ENCODE measurements at places on chromosomes 2 and 18.

DNA sequence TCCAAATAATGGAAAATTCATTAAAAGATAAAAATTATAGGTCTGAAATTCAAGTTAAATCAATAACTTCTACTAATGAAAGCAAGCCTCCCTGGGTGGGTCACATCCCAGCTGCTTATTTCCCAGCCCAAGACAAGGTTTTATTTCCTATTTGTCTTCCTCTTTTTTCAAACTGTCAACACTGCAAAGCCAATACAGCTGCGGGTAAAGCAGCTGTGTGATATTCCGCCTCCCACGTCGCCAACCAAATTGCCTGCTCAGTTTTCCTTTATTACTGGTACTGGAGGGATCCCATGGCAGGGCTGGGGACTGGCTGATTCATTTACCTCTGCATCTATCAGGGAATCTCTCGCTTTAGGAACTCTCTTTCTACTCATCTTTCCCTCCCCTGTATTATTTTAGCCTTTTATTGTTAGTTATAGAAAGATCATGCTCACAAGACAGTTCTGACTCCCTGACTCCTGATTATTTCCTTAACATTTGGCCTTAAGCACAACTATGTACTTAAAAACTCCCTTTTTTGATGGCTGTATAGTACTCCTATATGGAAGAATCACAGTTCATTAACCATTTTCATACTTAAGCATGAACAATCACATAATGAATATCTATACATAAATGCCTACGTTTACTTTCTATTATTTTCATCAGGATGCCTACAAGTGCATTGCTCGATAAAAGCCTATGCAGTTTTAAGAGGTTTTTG is 253.1 kb downstream of the CDCA7 start:
- no peak for DNase-seq

- DNase-seq = no peak
Measured at GRCh38 chr2:240732911-240733622, 41.4 kb downstream of the AQP12A start.

DNA sequence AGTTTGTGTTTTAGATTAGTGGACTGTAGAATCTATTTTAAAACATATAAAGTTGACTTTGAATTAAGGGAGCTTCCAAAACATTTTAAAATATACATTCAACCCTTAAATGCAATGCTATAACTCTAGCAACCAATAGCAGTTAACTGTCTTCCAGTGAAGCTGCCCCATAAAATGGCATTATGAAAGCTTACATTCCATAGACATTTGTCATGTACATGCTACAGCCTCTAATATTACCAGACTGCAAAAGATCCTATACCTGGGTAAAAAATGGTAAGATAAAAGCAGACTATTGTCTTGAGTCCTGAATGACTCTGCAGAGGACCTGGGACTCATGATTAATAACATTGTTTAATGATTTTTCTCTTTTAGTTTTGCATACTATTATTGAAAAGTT is 489.4 kb downstream of the LRP1B start:
- no peak for DNase-seq

- peak; percentile 1 for DNase-seq
Measured at GRCh38 chr2:14693874-14694273, 61.4 kb downstream of the LRATD1 start.

DNA sequence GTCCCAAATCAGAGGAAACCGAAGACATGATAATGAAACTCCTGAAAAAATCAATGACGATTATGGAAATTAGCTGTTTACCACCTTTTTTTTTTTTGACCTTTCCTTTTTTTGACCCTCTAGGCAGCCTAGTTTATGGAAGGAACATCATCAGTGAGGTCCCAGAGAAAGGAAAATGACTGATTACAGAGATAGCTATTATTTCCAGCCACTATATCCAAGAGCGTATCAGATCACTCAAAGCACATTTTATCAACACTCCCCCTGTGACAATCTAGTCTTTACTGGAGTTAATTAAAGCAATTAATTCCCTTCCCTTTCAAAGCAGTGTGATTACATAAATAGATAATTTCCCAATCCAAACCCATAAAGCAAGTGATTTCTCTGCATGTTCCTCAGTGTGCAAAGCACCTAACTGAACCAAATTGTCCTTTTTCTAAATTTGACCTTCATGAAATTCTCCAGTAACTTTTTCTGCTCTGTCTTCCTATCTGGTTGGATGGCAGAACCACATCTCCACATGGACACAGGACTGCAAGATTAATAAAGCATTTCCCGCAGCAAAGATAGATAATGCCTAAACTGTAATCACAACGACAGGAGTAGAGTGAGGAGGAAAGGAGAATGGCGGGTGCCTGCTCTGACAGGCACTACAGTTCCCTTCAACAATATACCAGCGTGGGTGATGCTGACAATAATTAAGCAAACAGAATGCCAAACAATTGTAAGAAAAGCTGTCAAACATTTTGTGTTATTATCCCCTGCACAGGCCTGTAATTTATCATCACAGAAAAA is 194.4 kb downstream of the SLC8A1 start:
- DNase-seq = no peak

DNA sequence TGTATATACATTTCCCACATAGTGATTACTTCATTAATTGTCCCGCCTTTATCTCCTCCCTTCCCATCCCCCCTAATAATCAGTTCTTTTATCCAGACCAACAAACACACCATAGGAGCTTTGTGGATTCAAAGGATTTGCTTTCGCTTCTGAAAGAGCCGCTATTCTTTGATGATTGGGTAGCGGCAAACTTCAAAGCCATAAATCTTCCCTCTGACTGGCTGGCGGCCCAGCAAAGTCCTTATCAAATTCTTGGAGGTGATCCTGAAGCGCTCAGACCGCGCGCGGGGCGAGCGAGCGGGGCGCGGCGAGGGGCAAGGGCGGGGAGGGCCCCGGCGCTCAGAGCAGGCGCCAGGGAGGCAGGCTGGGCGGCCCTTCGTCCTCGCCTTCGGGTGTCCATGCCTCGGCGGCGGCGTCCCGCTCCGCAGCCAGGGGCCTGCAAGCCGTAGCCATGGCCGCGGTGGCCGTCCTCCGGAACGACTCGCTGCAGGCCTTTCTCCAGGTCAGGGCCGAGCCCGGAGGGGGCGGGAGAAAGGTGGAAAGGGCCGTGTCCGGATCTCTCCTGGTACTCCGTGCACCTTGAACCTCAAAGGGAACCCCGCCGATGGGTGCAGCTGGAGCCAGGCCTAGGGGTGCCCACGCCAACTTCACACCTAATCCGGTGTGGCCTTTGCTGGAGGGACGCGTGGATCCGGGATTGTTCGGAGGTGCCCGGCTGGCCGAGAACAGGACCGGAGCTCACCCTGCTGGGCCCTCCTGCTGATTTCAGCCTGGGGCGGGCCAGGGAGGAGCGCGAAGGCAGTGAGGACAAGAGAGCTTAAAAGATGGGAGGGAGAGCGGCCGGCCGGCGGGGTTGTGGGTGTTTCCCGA is at the start of gene SP5:
Gene SP5, plus strand, starts transcription at position 276 of the 870 bp plus-strand sequence. Its CDS starts 176 bp downstream, at position 452.
- peak; percentile 81 for DNase-seq

GRCh38 chr2:84939426-84940087 is 31.4 kb upstream of the KCMF1 start:
- DNase-seq = no peak

DNA sequence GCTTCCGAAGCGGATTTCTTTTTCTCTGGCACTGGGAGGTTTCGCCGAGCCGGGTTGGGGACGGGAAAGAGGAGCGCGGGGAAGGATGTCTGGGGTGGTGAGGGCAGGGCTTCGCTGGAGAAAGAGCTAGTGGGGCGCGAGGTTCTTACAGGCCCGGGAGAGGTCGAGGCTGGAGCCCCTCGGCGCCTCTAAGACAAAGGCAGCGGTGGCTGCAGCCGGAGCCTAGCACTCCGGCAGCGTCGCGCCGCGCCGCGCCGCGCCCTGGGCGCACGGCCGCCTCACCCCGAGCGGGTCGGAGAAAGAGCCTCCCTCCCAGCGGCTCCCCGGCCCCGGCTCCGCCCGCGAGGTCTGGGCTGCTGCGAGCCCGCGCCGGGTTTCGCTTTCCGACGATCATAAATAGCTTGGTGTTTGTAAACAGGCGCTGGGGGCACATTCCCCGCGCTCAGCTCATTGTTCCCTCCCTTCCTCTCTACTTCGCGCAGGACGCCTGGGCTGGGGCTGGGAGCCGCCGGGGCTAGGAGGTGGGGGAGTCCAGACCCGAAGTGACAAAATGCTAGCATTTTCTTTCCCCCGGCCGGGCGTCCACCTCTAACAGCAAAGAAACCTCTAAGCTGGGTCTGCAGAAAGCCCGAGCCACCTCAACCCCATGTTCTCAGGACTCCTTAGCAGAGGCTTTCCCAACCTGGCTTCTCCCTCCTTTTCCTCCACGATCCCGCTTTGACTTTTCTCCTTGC is 813 bp upstream of the MEIS1 start:
- peak; percentile 71 for DNase-seq
